ENCODE measurements at places on chromosomes 4 and X. TPM values are rescaled to one million over a fixed set of nuclear protein-coding genes. Genes with fewer than 3 reads are reported as not detected.

Gene BEX1
- not detected for total RNA-seq

Gene GPRASP2
- total RNA-seq: 4.8 TPM

Gene BGN
- not detected for total RNA-seq

Gene PLAC8
- total RNA-seq: 0.94 TPM

Gene PCDH11X
- 0.02 TPM for total RNA-seq

Gene POU3F4
- total RNA-seq: not detected

Gene YY2
- 2.1 TPM for total RNA-seq

Gene SMARCA1
- total RNA-seq: 57.1 TPM

Gene FGD1
- 6.9 TPM for total RNA-seq

Gene ADGRG4
- not detected for total RNA-seq

Gene FRMD7
- total RNA-seq: not detected

Gene FAAH2
- 0.06 TPM for total RNA-seq

Gene TCEAL2
- total RNA-seq: not detected

Gene VCX2
- total RNA-seq: not detected

Gene ZBTB33
- total RNA-seq: 12.3 TPM

Gene BANK1
- total RNA-seq: 0.80 TPM

Gene PCDH10
- total RNA-seq: 0.12 TPM

Gene CXCL11
- total RNA-seq: 0.31 TPM

Gene RAI2
- total RNA-seq: 0.25 TPM

Gene XKRX
- total RNA-seq: 0.89 TPM

Gene UGT8
- total RNA-seq: 0.10 TPM

Gene RRH
- 0.06 TPM for total RNA-seq

Gene ARMCX5
- 9.7 TPM for total RNA-seq

Gene MMGT1
- 20.4 TPM for total RNA-seq

Gene SMIM10
- not detected for total RNA-seq

Gene CABS1
- not detected for total RNA-seq

Gene PLXNB3
- 4.1 TPM for total RNA-seq

Gene ESX1
- total RNA-seq: 0.06 TPM

Gene ZNF630
- total RNA-seq: 0.27 TPM

Gene MID1
- 36.1 TPM for total RNA-seq

Gene PRRG1
- 4.7 TPM for total RNA-seq

Gene GSX2
- not detected for total RNA-seq

Gene C4orf36
- total RNA-seq: 1.3 TPM

Gene FRAS1
- total RNA-seq: 3.2 TPM

Gene NPY5R
- total RNA-seq: not detected

Gene PLAC1
- 0.56 TPM for total RNA-seq

Gene NAA11
- not detected for total RNA-seq

Gene GAGE13
- not detected for total RNA-seq

Gene MBTPS2
- total RNA-seq: 22.2 TPM

Gene FAM149A
- 1.6 TPM for total RNA-seq

Gene PHOX2B
- 0.02 TPM for total RNA-seq

Gene CNGA1
- not detected for total RNA-seq

Data from A549 treated with dexamethasone at 1 μM for 4 hours (cell line).